Activated CD8-positive, alpha-beta T cell treated with anti-CD3 and anti-CD28 coated beads, Interleukin-2, amount 10 ng/mL, durations not matched to agents 7 days and 5 days (primary cell): ENCODE measurements at places on chromosomes 5 and 9. TPM values are rescaled to one million over a fixed set of nuclear protein-coding genes. Genes with fewer than 3 reads are reported as not detected.

GRCh38 chr9:137053944-137054931, at the start of gene ENTPD2:
TSS of gene ENTPD2 (minus strand) at chr9:137054061. CDS start at chr9:137053997, 64 bp downstream.
- DNase-seq = peak; percentile 52

The ADAMTSL2 gene
- not detected for total RNA-seq

The PLAC8L1 gene
- 0.42 TPM for total RNA-seq

DNA sequence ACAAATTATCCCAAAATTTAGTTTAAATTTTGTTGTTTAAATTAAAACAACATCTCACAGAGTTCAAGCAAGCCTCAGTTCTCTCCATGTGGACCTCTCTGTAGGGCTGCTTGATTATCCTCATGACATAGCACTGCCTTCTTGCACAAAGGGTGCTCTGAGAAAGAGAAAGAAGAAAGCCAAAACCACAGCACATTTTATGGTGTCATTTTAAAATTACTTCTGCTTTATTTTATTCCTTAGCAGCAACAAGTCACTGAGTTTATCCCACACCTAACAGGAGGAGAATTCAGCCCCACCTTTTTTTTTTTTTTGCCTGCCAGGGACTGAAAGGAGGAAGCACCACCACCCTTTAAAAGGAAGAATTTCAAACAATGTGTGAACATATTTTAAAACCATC, 12.8 kb upstream of the KCNV2 start:
- DNase-seq = no peak

GRCh38 chr5:134028496-134028895, 23.7 kb upstream of the VDAC1 start:
- no peak for DNase-seq

- DNase-seq = no peak
Measured at GRCh38 chr9:80177949-80178480, 606.2 kb downstream of the TLE4 start.

The BTNL3 gene
- total RNA-seq = not detected

GRCh38 chr5:173394701-173395100, 66.5 kb upstream of the STC2 start:
- no peak for DNase-seq

GRCh38 chr9:14372437-14373335, 58.7 kb upstream of the NFIB start:
- no peak for DNase-seq

The CCL27 gene
- total RNA-seq = not detected

The GPX3 gene
- total RNA-seq = not detected

DNA sequence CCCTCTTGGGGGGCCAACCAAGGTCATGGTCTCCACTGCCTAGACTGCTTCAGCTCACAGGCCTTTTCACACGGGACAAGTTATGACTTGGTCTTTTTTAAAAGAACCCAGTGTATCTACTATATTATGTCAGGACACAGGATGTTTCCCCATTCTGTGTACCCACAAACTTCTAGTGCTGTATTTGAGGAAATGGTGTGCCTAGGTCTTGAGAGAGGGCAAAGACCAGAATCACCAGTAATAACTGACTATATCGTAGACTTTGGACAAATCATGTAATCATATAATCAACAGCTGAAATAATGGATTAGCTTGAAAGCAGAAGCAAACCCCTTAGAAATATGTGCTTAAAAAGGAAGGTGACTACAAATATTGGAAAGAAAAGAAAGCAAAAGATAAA, 133.3 kb downstream of the ARL15 start:
- DNase-seq = no peak

The FBXL7 gene
- total RNA-seq = not detected

The PCDHGA6 gene
- total RNA-seq = 0.08 TPM

GRCh38 chr5:62650197-62650596, 71.6 kb downstream of the LRRC70 start:
- no peak for DNase-seq

DNA sequence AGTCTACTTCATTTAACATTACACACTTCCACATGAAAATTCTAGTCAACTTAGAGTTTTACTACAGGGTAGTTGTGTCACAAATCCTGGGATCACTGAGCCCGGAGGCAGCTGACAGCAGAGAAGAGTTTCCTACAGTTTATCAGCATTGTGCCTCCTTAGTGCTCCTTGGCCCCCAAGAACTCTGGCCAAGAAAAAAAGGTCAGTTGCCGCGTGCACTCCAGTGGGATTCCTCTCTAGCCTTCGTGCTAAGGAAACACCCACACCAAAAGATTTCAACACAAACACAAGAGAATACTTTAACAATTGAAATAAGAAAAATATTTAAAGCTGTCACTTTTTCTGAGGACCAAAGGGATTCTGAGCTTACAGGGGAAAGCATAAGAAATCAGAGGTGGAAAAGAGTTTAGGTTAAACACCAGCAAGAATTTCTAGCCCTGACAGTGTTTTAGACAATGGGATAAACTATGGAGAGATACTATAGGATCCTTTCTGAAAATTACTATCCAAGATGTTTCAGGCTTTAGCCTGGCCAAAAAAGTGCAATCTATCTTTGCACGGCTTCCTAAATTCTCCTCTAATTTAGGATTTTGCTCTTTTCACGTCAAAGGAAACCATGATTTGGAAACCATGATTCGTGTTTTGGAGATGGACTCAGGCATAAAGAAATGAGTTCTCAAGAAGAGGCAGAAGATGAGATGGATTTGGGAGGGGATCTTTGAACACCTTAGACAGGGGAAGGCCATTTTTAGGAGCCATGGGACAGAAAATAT, 606.8 kb downstream of the RAB3C start:
- no peak for DNase-seq

The PCDHB13 gene
- total RNA-seq = not detected

DNA sequence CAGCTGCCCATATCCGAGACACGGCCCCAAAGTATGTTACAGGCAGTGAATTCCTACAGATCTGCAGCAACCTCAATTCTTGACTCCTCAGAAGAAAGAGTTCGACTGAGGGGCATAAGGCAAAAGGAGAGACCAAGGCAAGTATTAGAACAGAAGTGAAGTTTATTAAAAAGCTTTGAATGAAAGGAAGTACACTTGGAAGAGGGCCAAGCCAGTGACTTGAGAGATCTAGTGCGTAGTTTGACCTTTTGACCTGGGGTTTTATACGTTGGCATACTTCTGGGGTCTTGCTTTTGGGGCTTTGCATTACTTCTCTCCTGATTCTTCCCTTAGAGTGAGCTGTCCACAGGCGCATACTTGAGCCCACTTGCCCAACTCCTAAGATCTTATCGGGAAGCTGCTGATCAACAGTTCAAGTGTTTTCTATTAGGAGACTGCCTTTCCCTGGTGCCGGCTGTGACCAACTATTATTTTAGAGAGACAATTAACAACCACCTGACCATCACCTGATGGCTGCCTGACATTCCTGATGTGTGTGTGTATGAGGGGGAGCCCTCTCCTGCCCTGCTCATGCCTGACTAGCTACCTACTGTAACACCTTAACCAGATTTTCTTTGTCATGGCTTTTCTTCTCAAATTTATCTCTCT, 1.5 kb upstream of the DEPDC1B start:
- DNase-seq = no peak

DNA sequence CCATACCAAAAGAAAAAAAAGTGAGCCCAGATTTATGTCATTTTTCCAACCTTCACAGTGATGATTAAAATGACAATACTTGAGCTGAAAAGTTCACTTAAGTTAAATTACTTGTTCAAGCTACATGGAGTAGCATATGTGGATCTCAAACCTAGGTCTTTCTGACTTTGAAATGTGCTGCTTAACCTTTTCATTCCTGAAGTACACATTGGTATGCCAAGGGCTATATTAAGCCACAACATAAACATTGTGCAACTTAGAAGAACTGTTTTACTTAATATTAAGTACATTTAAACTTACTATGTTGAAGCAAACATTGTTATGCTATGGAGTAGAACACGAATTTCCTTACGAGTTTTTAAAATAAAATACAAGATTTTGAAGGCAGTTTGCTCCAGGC, 105.0 kb downstream of the GIN1 start:
- no peak for DNase-seq

GRCh38 chr5:153456354-153456753, 34.1 kb upstream of the GRIA1 start:
- DNase-seq = no peak
